Stimulated activated CD8-positive, alpha-beta memory T cell treated with anti-CD3 and anti-CD28 coated beads, Interleukin-15, amount 100 ng/mL, for 24 hours (primary cell): ENCODE measurements at places on chromosomes 5 and 9.

DNA sequence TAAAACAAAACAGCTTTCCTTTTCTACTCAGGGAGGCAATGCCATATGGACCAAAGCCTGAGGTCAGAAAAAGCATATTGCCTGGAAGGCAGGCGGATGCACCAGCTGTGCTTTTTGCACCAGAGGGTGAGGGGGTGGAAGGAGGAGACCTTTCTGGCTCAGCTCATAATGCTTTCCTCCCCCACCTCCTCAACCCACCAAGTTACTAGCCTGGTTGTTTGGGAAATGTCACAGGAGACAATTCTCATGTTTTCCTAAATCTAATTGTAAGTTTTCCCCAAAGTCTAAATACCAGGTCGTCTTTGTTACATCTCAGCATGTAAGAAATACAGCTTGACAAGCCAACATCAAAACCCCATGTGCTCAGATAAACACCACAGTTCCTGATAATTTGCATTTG is 72.6 kb upstream of the DMRTA1 start:
- DNase-seq: no peak

DNA sequence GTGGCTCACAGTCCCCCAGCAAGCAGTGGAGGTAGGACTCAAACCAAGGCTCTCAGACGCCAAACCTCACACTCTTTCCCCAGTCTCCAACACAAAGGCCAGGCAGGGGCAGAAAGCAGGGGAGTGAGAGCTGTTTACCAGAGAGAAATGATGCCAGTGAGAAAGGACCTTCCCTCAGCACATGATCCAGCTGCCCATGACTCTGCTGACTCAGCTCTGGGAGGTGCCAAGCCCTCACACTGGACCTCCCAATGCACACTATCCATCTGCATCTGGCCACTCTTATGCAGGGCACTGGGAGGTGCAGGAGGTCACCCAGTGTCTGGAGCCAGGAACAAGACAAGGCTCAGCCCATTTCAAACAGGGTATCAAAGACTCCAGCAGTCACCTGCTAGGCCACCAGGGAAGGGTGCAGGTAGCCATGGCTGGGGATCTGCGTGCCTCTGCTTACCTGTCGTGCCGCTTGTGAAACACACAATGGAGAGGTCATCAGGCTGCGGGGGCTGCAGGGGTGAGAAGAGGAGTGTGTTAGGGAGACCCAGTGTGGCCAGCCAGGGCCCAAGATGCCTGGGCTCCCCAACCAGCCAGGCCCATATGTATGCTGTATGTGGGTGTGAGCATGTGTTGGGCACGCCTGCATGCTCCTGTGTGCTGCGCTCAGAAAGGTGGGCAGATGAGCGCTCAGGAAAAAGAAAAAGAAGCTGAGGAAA is 26.3 kb downstream of the ACSL6 start:
- DNase-seq: no peak

- DNase-seq: no peak
Measured at GRCh38 chr9:121509180-121509579, 9.5 kb upstream of the GGTA1 start.

DNA sequence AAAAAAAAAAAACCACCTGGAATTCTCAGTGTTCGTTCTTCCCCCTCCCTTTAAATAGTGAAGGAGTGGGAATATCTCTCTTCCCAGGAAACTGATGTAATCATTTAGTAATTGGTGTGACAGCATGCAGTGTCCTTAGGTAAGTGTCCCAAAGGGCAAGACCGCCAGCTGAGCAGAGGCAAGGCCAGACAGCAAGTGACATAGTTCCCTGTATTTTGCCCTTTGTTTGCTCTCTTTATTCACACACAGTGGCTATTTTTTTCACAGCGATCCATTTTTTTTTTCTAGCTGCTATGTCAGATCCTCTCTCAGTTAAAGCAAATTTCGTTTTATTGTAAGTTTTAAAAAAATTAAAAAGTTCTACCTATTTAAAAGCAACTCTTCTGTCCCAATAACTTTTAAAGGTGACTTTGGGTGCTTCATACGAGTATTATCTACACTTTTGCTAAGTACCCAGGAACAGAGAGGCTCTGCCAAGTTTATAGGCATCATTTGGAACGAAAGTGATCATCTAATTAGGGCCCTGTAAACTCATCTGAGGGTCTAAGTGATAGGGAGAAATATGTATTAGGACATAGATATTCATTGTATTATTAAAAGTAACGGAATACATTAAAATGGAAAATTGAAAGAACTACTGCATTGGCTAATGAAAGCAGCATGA is 98.2 kb upstream of the ALDH1A1 start:
- DNase-seq: no peak

- no peak for DNase-seq
Measured at GRCh38 chr5:35009657-35010056, 38.1 kb downstream of the AGXT2 start.

GRCh38 chr5:142547445-142548380 is 138.2 kb downstream of the FGF1 start:
- no peak for DNase-seq

- no peak for DNase-seq
Measured at GRCh38 chr9:136293476-136294077, 10.3 kb downstream of the CCDC187 start.

DNA sequence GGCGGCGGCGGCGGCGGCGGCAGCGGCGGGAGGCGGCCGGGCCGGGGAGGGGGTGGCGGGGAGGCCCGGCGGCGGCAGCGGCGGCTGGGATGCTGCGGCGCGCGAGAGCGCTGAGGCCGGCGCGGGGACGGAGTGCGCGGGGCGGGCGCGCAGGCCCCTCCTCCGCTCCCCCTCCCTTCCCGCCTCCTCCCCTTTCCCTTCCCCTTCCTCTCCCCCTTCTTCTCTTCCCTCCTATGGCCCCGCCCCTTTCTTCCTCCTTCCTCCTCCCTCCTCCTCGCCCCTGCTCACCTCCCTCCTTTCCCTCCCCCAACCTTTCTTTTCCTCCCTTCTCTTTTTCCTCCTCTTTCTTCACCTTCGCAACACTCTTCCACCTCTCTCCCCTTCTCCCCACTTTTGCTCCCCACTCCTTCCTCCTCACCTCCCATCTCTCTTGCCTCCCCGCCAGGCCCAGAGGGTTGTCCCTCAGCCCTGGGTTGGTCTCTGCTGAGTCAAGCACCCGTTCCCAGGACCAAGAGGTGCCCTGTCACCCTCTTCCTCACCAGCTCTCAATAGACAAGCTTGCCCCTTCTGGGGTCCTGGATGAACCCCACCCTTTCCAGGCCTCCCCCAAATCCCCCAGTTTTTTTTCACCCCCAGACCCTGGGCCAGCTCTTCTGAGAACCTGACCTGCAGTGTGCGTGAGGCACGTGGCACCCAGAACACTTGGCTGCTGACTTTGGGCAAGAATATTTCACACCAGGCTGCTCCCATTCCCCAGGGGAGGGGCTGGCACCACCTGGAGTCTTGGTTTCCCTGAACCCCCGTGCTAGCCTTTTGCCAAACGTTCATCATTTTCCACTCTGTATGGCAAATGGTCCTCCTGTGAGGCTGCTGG is at the start of gene SEMA4D:
SEMA4D (minus strand) TSS at position 136 of the 874 bp plus-strand sequence. CDS start 92,657 bp downstream, outside the sequence.
- no peak for DNase-seq

GRCh38 chr5:159548517-159548916 is 218.2 kb upstream of the IL12B start:
- no peak for DNase-seq

- DNase-seq: no peak
Measured at GRCh38 chr9:87872079-87872624, 10.5 kb upstream of the SPATA31E1 start.

DNA sequence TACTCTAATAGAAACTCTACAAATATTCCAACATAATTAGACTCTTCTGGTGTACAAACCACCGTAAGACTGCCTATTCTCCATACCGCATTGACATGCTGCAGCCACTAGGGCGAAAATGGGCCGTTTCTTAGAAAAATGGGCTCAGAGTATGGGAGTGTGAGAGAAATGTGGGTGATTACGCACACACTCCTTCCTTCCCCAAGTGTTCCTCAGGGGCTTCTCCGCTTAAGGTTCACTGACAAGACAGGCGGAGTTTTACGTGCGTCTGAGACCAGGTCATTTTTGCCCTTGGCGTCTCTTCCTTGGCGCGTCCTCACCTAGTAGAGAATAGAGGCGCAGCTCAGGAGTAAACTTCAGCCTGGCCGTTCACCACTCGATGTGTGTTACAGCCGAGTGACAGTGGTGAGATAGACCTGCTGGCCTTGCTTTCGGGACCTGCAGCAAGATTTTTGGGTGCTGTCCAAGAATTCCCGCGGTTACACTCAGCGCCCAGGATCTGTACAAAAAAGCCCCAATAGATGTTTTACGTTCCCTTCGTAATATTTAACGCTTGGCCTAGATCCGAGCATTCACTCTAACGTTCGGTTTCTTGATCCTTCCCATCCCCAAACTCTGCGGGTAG is 1.8 kb upstream of the NTRK2 start:
- DNase-seq: no peak

DNA sequence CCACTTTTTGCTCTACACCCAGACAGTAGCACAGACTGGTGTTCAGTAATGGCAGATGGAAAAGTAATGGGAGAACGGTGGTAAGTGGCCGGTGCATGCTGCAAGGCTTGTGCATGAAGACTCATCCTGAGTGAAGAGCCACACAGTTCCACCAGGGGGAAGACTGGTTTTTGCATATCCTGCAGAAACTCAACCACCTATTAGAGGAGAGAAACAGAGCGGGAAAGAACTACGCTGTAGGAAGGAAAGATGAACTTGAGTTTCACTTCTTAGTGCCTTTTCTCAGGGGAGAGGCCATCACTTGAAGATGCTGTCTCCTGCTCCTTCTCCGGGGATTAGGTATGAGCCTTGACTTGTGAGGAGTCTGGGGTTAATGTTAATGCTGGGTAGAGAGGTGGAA is 9.4 kb upstream of the PRSS3 start:
- DNase-seq: no peak
